ENCODE measurements at places on chromosomes 2 and 18.

- DNase-seq: no peak
Observed at GRCh38 chr18:55998801-55999385, 410.9 kb upstream of the TCF4 start.

- DNase-seq: no peak
Observed at GRCh38 chr2:227717687-227718567, at the start of gene SLC19A3. Gene SLC19A3 (minus strand): TSS chr2:227718028. CDS start chr2:227702318, 15,710 bp downstream.

DNA sequence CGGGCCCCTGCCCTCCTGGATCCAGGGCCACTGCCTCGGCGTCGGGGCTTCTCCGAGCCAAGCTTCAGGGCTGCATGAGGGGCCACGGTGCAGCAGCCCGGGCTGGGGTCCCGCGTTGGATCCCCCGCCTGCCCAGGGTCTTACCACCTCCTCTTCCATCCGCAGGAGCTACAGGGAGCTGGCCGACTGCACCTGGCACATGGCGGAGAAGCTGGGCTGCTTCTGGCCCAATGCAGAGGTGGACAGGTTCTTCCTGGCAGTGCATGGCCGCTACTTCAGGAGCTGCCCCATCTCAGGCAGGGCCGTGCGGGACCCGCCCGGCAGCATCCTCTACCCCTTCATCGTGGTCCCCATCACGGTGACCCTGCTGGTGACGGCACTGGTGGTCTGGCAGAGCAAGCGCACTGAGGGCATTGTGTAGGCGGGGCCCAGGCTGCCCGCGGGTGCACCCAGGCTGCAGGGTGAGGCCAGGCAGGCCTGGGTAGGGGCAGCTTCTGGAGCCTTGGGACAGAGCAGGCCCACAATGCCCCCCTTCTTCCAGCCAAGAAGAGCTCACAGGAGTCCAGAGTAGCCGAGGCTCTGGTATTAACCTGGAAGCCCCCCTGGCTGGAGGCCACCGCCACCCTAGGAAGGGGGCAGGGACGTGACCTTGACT, 52.1 kb downstream of the RAMP1 start:
- no peak for DNase-seq

GRCh38 chr2:175253871-175254270, 72.4 kb upstream of the ATP5MC3 start:
- DNase-seq: no peak
